ENCODE measurements at places on chromosomes 3 and 15.

- no peak for DNase-seq
Measured at GRCh38 chr15:31412824-31413223, 86.2 kb downstream of the KLF13 start.

DNA sequence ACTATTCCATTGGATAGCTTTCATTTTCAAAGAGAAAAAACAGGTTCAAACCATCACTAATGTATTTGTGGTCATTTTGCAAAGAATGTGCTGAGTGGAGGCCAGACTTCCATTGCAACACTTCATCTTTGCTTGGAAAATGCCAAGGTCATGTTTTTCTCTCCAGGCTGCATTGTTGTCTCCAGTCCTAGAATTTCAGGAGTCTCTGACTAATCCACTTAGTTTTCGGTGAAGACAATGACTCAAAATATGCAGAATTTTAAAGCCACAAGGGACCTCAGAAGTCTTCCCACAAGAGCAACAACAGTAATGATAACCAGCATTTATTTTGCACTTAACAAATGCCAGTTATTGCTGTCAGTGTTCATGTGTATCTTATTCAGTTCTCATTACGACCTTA lies 277.0 kb downstream of the RYR3 start:
- DNase-seq, result no peak

GRCh38 chr3:188000361-188000861 lies 153.5 kb upstream of the LPP start:
- DNase-seq, result no peak

- no peak for DNase-seq
Measured at GRCh38 chr3:56260262-56260661, 208.0 kb downstream of the ERC2 start.

DNA sequence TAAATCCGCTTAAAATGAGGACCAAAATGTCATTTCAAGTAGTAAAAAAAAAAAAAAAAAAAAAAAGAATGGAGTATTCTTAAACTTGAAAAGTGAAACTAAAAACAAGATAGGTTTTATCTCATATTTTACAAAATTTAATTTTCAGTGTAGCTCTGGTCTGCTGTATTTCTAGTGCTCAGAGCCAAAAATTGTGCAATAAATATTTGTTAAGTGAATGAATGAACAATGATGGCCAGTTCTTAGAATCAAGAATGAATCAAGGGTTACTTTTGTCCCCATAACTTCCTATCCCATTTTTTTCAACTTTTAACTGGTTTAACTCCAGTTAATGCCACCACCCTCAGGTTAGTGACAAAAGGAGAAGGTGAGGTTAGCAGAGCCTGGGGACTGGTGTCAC lies 214.4 kb downstream of the ABHD5 start:
- DNase-seq, result no peak

- no peak for DNase-seq
Measured at GRCh38 chr3:150887031-150887430, 18.2 kb downstream of the MINDY4B start.

- DNase-seq, result no peak
Measured at GRCh38 chr3:169790687-169791429, 17.7 kb downstream of the MYNN start.

DNA sequence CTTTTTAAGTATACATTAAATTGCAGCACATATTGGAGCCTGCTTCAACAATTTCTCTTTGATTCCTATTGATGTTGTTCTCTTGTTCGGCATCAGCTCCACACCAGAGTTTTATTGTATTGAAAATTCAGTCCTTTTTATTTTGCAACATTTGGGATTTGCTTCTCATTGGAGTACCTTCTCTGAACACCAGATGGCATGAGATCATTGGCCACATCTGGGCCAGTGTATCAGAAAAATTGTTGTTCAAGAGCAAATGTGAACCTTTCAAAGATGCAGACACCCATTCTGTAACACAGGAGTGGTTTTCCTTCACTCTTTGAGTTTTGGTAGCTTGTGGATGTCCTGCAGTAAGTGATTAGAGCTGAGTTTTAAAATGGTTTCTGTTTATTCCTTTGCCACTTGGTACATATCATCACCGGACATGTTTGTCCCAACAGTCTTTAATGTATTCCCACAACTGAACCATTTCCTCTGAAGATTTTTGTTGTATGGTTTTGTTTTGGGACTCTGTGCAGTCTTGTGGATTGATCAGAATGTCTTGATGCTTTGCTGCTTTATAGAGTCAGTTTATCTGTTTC lies 96.1 kb downstream of the MCTP2 start:
- no peak for DNase-seq

- DNase-seq, result no peak
Measured at GRCh38 chr15:67165254-67166253, 88.9 kb downstream of the AAGAB start.

DNA sequence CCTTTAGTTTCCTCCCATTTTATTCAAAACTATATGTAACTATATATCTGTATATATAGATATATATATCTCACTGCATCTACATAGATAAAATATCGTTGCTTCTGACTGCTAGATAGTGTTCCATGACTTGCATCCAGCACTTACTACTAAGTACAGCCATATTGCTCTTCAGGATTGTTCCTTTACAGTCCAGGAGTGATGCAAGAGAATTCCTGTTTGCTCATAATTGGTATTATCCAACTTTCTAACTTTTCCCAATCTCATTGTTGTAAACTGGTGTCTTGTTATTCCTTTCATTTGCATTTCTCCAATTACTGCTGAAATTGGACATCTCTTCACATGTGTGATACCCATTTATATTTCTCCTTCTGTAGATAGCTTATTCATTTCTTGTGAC lies 99.8 kb upstream of the STRIT1 start:
- DNase-seq, result no peak

DNA sequence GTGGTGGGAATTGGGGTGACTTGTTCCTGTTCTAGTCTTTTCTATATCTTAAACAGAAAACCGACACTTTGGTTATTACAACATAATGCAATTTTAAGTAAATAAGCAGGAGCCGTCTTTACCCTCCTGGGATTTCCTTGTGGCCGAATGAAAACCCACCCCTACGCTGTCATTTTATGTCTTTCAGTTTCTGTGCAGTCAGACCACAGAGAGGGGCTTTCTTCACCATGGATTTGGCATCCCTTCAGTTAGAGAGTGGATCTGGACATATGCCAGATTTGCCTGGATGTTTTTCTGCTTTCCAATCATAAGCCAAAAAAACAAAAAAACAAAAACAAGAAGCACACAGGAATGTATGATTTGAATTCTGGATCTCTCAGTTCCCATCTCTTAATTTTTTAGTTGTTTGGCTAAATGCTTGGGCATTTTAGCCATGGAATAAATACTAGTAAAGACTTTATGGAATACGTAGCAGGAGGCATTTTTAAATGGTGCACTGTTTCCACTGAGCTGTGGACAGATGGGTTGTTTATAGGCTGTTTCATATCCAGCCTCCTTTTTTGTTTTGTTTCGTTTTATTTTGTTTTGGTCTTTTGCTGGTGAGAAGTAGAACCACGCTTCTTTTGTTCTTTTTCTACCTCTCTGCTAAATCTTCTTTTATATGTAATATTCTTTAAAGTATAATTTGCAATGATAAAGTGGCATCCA lies 272.9 kb downstream of the FEZF2 start:
- no peak for DNase-seq

- no peak for DNase-seq
Measured at GRCh38 chr3:100864471-100865250, 128.6 kb downstream of the ABI3BP start.

GRCh38 chr3:12777171-12777570 lies 18.1 kb upstream of the TMEM40 start:
- DNase-seq, result no peak

DNA sequence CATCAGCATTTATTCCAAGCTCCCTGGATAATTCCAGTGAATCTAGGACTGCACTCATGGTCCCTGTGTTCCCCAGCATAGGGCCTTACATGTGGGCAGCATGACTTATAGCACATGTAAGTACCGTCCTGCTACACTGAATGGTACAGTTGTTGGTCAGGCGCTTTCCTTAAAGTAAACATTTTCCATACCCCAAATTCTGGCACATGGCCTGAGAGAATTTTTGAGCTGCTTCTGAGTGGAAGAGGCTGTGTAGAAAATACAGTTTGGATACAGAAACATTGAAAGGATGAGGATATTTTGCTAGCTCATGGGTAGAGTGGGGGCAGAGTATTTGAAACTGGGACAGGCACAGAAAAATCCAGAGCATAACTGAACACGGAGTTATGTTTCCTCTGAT lies 27.6 kb downstream of the CORO2B start:
- no peak for DNase-seq

DNA sequence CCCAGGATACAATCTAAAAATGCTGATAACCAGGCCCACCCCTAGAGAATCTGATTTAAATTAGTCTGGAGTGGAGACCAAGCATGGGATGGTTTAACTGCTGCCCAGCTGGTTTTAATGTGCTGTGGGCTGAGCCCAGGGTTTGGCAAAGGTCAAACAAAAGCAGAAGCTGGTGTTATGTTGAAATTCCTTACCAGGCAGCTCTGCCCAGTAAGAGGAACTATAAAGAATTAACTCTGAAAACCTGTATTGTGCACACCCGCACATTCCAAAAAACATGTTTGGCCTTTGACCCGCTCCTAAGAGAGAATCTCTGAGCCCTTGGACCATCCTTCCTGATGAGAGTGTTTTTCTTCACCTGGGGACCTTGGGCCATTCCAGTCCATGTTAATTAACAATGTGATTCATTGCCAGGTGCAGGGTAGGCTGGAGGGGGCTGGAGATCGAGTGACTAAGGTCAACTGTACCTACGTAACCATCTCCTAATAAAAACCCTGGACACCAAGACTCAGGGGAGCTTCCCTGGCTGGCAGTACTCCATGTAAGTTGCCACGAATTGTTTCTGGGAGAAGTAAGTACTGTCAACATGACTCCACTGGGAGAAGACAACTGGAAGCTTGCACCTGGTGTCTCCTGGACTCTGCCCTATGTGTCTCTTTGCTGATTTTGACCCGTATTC lies 10.9 kb downstream of the CCDC13 start:
- no peak for DNase-seq

DNA sequence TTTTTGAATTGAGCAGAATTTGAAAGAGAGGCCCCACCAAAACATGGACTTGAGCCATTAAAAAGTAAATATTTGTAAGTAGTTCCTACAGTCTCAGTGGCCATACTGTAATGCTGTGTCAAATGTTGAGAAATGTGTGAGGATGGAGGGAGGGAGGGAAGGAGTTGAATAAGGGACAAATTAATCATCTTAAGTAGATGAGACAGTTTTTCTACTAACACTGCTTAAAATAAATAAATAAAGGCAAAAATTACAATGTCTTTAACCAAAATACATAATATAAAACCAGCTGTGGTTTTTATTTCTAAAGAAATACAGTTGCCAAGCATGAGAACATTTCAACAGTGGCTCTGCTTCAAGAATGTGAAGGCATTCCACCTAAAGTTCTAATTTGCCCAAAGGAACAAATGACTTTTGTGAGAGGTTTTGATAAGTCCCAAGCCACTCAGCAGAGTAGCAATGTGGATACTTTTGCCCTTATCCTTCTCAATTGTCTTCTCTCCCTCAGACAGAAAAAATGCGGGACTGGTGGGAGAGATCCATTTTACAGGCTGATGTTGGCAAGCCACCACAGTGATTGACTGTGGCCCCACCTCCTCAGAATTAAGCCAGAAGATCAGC lies 427.0 kb upstream of the RARB start:
- DNase-seq, result no peak

- DNase-seq, result no peak
Measured at GRCh38 chr3:131109156-131109555, 82.5 kb downstream of the NEK11 start.

DNA sequence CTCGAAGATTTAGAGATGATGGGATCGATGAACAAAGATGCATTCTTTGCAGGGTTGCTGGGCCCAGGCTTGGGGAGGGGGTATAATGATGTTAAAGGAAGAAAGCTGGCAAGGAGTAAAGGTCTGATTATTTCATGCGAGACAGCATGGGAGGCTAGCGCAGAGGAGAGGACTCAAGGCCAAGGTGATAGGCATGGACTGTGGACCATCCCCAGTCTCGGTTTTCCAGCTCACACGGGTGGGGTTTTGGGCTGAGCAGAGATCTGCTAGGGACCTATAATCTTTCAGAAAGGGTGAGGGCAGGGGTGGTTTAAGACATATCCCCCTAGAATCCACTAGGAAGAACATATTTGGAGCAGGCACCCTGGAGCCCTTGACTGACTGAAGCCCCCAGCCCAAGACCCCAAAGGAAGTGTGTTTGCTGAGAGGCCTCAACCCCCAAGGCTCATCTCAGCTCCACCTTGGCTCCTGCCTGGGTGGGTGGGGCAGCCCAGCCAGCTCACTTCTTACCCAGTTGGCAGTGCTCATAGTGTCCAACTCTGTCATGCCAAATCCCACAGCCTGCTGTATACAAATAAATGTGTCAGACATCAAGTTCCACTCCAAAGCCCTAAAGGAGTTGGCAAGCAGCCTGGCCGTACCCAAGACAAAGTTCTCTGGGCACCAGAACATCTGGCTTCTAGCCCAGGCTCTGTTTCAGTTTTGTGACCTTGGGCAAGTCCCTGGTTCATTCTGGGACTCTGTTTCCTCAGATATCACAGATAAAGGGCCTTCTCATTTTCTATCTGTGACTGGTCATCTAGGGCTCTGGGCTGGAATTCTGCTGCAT lies 17.9 kb downstream of the ACSBG1 start:
- no peak for DNase-seq

GRCh38 chr3:196323016-196323415 lies 5.0 kb upstream of the DYNLT2B start:
- DNase-seq, result no peak

- no peak for DNase-seq
Measured at GRCh38 chr3:125511420-125512118, 8.4 kb downstream of the SNX4 start.

DNA sequence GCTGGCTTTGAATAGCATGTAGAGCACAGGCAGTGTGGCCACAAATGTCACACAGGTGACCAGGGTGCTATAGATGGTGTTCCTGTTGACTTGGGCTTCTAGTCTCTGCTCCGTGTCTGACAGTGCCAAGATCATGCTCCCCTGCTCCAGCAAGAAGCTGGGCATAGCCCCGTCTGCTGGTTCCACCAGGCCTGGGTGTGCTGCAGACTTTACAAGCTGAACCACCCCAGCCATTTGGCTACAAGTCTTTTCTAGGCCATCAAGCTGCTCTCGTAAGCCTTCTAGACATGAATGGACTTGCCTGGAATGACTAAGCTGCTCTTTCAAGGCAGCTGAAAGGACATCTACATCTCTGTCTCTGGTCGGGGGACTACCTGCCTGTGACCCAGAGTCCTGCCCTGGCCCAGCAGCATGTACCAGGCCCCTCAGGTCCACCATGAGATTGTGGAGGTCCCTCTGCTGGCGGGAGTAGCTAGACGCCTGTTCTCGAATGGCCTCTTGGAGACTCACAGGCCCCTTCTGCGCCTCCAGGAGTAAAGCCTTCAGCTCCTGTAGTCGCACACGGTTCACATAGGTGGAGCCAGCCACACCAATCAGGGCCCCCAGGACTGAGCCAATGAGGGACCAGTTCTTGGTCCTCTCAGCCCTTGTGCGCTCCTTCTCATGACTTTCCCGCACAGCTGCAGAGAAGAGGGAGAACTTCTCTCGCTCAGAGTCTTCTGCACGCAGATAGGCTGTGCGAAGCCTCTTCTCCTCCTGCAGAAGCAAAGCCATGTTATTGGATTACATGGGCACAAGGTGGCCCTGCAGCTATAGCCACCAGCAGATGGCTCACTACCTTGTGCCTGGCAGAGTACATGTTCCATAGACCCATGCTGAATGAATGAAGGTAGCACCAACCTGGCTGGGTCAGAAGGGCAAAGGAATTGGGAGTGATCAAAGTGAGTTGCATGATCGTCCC lies 2.8 kb upstream of the PLXNB1 start:
- no peak for DNase-seq
